Bronchial epithelial cell (primary cell): ENCODE measurements at places on chromosomes 3 and 15. TPM values are rescaled to one million over a fixed set of nuclear protein-coding genes. Genes with fewer than 3 reads are reported as not detected.
A peak's percentile ranks its signal among the peaks of the same experiment; 100 is the strongest.

DNA sequence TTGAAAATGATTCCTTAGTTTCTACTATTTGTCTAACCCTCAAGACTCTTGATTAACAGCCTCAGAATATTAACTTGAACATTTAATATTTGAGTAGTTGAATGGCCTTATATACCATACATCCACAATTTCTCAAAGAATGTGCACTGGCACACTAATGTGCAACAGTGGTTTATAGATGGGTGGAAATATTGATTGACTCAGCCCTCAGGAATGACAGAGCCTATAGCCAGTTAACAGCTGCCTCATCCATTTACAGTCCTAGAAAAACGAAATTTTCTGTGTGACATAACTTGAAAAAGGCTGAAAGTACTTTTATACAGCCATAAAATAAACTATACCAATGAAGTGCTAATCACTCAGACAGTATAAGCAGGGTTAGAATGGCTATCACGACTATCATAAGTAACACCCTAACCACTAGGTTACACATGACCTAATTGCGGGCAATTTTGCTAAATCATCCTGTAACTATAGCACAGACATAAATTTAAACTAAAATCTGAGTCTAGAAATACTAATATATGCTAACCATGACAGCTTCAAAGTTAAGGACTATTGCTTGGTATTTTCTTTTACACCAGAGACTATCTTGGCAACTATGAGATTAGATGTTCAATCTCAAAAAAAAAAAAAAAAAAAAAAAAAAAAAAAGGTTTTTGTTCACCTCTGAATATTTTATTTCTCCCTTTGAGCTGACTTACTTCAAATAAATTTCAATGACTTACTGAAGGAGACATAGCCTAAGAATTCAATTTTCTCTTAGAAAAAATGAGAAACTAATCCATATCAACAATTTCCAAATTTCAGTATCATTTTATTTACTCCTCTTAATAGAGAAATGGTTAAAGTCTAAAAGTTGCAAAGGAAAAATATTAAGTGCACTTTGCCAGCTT is 9.3 kb downstream of the SECISBP2L start:
- DNase-seq, result peak; percentile 28

GRCh38 chr3:19146685-19147650 is 1.3 kb upstream of the KCNH8 start:
- no peak for DNase-seq

DNA sequence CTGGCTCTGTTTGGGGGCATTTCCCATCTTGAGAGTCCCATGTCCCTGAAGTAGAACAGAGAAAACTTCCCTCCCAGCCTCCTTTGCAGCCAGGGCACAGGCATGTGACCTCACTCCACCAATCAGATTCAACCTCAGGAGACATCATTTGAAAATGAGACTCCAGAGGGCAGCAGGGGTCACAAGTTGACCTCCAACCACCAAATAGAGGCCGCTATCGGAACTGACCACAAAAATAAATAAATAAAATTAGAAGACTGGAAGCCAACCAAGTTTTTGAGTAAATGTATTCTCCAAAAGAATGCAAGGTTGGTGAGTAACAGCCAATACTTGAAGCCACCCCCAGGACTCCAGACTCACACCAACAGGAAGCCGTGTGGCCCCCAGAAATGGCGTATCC is 106.5 kb downstream of the CHSY1 start:
- no peak for DNase-seq

OIP5 gene
- total RNA-seq, result 0.26 and 0.38 TPM in 2 replicates

- no peak for DNase-seq
Measured at GRCh38 chr3:23071296-23071695, 131.8 kb upstream of the UBE2E2 start.

GATM gene
- 1.0 and 1.3 TPM in 2 replicates for total RNA-seq

TIMP4 gene
- total RNA-seq, result 1.1 and 2.6 TPM in 2 replicates

DNA sequence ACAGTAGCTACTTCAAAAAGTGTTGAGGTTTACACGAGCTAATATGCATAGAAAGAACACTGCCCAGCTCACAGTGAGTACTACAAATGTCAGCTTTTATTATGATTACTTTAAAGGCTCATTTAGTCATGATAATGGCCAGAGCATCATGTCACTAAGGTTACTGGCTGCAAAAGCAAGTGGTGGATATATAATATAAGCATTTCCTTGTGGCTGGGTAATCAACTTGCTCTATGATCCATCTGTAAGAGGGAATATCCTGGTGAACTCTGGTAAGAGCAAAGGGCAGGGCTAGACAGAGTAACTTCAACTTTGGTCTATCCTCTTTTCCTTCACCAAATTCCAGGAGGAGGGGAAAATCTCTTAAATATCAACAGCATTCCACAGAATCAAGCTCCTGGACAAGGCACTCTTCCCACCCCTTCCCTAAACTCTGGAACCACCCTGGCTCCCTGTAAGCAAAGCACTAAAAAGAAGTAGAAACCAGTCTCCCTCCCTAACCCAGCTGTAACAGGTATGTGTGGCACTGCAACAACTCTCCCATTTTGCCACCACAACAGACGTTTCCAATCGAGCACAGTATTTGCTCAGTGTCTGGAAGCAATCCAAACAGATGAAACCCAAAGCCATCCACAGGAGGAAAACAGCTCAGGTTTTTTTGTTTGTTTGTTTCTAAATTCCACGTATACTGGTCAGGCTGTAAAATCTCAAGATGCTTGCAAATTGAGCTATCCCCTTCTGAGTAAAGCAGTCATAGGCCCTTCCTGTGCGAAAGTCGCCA is 13.4 kb downstream of the B4GALT4 start:
- no peak for DNase-seq

DNA sequence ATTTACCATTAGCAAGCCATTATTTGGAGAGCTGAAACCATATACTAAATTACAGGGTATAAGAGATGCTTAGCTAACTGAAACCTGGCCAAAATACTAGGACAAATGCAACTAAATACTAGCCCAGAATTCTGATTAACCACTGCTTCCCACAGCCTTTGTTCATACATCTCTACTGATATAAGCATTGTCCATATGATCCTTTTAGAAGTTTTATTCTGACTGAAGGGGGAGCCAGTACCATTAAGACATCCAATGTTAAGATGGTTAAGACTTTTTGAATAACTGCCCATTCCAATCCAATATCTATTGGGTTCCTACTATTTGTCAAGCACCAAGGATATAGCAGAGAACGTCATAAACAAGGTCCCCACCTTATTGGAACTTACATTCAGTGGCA is 421.3 kb downstream of the FOXP1 start:
- no peak for DNase-seq

- DNase-seq, result no peak
Measured at GRCh38 chr3:157284688-157285087, 124.7 kb upstream of the CCNL1 start.

PGBD4 gene
- 1.3 and 1.8 TPM in 2 replicates for total RNA-seq

- peak; percentile 62 for DNase-seq
Measured at GRCh38 chr3:4751029-4751501, 228.2 kb upstream of the BHLHE40 start.

GRCh38 chr15:74050127-74050526 is 32.2 kb downstream of the GOLGA6A start:
- no peak for DNase-seq

COL6A6 gene
- total RNA-seq, result under 0.01 TPM in 1 of 2 replicates, not detected in the other

- peak; percentile 94 for DNase-seq
Measured at GRCh38 chr15:25900901-25901300, 37.8 kb upstream of the ATP10A start.

RTP1 gene
- total RNA-seq, result not detected in 2 replicates

RTP3 gene
- total RNA-seq, result not detected in 2 replicates

- no peak for DNase-seq
Measured at GRCh38 chr3:150391161-150391560, 16.9 kb upstream of the TSC22D2 start.

DNA sequence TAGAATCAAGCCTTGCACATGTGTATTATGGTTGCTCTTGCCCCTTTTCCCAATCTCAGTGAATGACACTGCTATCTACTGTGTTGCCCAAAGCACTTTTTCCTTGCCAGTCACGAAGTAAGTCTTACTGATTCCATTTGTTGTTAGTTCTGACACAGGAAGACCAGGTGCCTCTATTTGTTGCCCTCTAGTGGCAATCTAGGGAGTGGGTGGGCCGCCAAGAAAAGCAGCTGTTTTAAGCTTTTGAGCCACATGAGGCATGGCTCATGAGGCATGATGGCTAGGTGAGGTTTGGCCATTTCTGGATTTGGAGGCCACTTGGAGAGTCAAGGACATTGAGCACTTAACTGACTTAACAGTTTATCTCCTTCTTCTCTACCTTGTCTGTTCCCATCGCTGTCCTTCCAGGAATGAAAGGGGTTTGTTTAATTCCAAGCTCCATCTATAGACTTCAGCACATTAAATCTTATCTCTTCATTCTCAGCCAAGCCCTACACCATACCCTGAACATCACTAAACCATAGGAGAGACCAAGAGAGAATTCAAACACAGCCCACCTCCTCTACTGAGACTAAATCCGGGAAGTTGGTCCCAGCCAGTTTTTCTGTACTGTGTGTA is 103.1 kb downstream of the HCN4 start:
- DNase-seq, result peak; percentile 59

WNT7A gene
- 7.9 and 13.4 TPM in 2 replicates for total RNA-seq

DNA sequence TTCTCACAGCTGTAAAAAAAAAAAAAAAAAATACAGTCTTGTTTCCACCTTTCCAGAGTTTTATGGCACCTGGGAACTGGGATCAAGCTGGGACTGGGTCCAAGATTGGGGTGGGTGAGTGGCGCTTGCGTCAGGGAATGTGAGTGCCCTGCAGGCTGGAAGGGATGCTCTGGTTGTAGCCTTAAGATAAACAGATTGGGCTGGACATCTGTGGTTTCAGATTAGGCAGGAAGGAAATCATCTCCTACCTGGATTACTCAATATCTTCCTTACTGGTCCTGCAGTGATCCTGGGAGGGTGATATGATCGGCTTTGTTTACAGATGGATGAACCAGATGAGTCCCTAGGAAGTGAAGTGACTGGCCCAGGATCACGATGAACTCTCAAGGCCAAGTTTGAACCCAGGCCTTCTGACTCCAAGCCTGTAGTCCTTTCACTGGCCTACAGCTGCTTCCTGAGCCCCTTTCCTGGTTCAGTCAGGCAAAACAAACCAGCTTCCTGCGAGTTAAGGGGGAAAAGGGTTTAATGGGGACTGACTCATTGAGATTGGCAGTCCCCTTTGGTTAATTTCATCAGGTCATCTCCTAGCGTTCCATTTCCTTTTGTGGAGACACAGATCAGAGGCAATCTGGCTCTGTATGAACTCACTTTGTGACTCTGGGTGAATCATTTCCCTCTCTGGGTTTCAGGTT is 179.8 kb downstream of the THSD4 start:
- DNase-seq, result peak; percentile 100

DNA sequence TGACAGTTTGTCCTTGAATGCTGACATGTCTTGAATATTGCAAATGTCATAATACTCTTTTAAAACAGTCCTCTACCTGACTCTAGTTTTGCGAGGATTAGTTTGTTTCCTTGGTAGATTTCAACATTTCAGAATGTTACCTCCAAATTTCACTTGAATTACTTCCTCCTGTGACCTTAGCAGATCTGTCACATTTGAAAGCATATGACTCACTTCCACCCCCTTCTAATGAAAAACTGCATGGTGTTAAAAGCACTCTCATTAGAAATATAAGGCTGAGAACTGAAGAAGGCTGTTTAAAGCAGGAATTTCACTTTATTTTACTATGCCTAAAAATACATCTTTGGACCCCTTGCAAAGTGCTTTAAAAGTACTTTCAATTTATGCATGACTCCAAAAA is 598.7 kb upstream of the TGFBR2 start:
- peak; percentile 35 for DNase-seq

SLC9C1 gene
- total RNA-seq, result not detected in 2 replicates

OSBPL10 gene
- 18.1 and 20.5 TPM in 2 replicates for total RNA-seq

GRCh38 chr15:75775296-75776064 is 62.8 kb upstream of the CSPG4 start:
- DNase-seq, result no peak

CCDC80 gene
- total RNA-seq, result 7.0 and 8.2 TPM in 2 replicates

GRCh38 chr3:25046911-25047771 is 380.9 kb upstream of the RARB start:
- DNase-seq, result peak; percentile 64

- no peak for DNase-seq
Measured at GRCh38 chr3:194623449-194624290, 9.5 kb downstream of the TMEM44 start.

- DNase-seq, result no peak
Measured at GRCh38 chr15:36831904-36832287, 252.5 kb downstream of the CDIN1 start.

ZXDC gene
- 21.9 and 23.3 TPM in 2 replicates for total RNA-seq

- DNase-seq, result no peak
Measured at GRCh38 chr15:76342382-76343201, 6.0 kb downstream of the ISL2 start.

GRCh38 chr15:22877607-22878006 is 39.1 kb downstream of the NIPA2 start:
- DNase-seq, result no peak

DNA sequence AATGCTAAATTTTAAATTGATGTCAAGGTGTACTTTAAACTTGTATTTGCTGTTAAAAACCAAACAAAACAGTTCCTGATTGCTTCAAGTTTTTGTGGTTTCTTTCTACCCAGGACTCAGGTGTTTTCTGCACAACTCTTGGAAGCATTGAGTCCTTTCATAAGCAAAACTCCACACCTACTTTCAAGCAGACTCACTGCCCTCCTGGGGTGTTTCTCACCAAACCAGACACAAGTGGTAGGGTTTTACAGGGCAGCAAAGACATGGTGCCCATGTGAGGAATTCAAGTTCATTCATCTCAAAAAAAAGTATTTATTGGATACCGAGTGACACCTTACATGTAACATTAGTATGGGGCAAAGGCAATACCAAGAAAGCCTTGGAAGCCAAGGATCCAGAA is 146.7 kb upstream of the BNIP2 start:
- no peak for DNase-seq

GRCh38 chr3:127209840-127210653 is 17.1 kb downstream of the PRR23E start:
- DNase-seq, result no peak
